ENCODE measurements at places on chromosomes 12 and 14.

DNA sequence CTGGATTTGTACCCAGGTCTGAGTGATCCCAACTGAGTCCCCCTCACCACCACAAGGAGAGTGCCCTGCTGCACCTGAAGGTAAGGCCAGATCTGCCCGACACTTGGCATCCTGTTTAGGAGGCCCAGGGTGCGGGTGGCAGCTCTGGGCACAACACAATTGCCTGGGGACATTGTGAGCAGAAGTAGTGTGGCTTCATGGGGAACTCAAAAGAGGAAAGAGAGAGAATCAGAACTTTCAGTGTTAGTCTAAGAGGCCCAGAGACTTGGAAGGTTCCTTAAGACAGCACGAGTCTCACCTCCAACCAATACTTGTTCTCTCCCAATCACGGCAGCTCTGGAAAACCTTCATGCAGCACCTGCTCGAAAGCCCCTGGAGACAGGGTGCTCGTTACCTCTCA is 6.6 kb upstream of the SLC8B1 start:
- no peak for DNase-seq

DNA sequence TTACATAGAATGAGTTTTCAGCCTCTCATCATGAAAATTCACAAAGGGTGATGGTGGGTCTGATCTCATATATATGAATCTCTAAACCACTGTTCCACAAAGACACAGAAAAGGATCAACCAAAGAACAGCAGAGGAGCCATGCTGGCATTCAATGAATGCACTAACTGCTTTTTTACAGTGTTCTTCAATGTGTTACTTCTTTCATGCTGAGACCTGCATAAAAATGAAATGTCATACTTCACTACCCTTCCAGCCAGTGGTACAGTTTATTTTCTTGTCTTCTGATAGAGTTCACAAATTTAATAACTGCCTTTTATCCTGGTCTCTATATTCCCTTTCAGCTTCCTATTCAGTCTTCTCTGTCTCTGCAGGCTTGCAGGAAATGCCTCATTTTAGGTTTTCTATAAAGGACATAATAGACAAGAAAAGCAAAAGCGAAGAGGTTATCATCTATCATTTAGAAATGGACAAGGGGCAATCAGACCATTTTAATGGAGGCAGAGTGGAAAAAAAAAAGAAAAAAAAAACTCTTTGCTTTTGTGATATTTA is 836.7 kb upstream of the FOXG1 start:
- DNase-seq, result no peak

GRCh38 chr12:94047781-94048567 is 100.4 kb upstream of the PLXNC1 start:
- no peak for DNase-seq

DNA sequence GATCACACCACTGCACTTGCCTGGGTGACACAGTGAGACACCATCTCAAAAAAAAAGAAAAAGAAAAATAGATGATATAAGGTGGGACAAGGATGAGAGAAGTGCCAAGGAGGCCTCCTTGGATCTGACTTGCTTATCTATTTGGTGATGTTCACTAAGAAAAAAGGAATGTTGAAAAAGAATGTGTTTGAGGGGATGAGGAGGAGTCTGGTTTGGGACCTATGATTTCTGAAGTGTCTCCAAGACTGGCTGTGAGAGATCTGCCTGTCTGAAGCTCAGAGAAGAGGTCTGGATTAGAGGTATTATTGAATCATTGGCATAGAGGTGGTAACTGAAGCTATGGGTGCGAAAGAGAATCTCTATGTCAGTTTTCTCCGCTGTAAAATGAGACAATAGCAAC is 42.8 kb downstream of the BCAT1 start:
- DNase-seq, result no peak

DNA sequence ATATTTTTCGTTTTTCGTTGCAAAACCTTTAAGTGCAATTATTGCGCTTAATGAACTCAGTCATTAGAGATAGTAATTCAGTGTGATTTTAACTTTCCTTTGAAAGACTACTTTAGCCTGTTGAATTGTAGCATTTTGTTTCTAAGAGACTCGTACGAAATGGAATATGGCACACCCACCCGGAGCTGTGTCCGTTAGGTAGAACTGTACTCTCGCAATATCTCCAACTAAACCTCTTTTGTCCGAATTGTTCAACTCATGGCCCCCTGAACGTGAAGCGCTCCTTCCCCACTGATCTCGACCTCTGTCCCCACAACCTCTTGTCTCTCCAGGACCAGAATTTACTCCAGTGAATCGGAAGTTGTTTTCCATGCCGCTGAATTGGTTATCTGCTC is 800 bp downstream of the PCNX4 start:
- no peak for DNase-seq
